Fibroblast of villous mesenchyme (primary cell): ENCODE measurements at places on chromosomes 6 and 20. TPM values are rescaled to one million over a fixed set of nuclear protein-coding genes. Genes with fewer than 3 reads are reported as not detected.
A peak's percentile ranks its signal among the peaks of the same experiment; 100 is the strongest.

GRCh38 chr6:40315060-40315459, 272.1 kb downstream of the LRFN2 start:
- DNase-seq: no peak

DNA sequence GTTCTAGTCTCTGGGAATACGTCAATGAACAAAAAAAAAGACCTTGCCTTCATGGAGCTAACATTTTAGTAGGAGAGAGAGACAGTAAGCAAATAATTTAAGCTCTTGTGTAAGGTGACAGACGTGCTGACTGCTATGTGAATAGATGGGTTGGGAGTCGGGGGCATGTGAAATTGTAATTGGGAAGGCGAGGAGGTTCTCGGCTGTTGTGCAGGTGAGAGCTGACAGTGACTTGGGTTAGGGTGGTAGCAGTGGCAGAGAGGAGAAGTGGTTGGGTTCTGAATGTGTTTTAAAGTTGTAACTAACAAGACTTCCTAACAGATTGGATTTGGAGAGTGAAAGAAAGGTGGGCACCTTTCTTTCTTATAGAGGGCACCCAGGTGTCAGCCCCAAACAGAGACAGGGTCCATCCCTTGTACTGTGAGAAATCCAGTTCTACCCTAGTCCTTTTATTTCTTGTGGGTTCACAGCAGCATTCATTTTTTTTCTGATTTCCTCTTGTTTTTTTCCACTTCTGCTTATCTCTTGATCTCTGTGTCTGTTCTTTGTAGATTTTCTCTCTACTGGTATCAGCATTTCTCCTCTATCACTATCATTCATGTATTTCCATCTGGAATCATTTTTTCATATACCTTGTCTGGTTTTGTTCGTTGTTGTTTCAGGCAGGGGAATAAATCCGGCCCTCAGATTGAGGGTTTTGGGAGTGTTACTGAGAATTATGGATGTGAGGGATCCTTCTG, 15.4 kb upstream of the MYLK2 start:
- no peak for DNase-seq

- DNase-seq: no peak
Measured at GRCh38 chr20:37657924-37658804, 35.7 kb upstream of the CTNNBL1 start.

DNA sequence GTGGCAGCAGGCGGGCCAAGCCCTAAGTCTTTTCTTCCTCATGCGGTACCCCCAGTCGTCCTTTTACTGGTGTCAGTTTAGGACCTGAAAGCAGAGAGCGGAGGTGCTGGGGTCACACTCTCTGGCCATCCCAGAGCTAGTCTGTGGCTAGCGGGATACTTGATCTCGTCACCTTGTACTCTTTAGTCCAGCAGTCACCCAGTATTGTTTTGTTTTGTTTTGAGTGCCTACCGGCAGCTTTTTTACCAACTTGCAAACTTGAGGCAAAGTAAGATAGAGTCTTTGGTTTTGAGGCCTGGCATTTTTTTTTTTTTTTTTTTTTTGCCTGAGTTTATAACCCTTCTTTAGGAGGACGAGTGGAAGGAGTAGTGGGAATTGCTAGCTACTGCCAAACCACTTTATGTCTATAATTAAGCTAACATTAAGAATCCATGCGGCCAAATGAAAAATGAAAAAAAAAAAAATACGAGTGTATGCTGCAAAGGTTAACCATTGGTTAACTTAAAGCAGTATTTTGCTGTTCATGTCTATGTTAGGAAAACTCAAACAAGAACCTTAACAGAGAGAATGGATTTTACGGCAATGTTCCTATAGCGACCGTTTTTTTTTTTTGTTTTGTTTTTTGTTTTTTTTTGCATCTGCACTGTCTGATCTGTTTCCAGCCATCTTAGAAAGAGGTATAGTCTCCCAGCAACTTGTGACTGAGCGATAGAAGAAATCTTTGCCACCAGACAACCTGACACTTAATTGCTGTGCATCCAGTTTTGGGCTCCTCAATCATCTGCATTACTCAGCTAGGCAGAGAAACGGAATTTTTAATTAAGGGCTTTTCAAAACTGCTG, 56.9 kb downstream of the FAM217A start:
- DNase-seq: no peak

DNA sequence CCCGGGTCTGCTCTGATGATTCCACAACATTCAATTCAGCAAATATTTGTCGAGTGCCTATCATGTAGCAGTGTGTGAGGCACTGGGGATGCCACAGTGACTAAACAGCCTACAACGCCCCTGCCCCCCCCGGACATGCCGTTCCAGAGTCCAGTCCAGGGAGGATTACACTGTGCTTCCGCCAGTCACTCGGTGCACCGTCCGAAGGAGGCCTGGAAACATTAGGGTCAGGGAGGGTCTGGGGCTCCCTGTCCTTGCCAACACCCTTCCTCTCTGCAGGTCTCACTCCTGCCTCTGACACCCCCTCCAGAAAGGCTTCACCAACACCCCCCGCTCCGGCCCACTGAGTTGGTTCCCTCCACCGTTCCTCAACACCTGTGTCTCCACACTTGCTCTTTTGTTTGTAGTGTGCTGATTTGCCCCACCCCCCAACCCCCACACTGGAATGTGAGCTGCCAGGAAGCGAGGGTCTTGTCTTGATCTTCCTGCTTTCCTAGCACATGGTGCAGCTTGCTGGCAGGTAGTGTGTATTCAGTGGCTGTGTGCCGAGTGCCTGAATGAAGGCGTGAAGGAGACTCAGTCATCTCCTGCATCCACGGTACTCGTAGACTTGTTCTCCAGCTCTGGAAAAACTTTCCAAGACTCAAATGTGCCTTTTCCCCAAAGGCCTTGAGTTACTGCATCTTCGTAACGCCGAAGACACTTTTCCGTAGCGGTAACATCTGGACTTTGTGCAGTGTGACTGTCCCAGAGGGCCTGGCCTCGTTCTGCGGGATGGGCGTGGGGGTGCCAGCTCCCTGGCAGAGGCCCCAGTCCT, 150.4 kb downstream of the ZDHHC14 start:
- no peak for DNase-seq

GRCh38 chr6:119479860-119480655, 130.5 kb upstream of the MAN1A1 start:
- peak; percentile 72 for DNase-seq

DNA sequence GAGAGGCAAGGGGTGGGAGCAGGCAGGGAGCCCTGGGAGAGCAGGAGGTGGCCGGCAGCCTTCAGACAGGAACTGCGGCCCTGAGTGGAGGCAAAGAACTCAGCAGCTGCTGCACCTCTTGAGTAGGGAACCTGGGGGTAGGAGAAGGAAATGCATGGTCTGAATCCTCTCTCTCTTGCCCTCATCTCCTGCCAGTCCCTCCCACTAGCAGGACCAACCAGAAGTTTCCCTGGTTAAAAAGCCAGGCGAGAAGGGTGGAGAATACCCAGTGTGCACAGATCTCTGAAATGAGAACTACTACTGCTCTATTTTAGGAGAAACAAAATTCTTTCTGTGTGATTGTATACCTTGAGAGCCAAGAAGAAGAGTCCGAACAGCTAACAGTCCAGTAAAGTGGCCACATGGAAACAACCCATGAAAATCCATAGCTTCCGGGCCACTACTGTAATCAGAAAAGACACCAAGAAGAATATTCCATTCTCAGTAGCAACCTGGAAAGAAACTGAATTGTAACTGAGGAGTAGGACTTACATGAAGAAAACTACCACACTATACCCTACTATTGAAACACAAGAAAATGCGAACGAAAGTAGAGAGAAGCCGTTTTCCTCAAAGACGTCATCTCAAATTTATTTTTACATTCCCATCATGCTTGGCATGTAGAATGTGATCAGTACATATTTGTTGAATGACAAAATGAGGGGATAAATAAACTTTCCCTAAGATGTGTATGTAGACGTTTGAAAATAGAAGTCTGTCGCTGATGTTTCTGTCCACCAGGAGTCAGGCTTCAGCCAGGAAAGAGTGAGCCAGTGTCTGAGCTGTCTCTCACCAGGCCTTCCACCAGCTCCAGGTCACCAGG, 25.6 kb downstream of the WRNIP1 start:
- DNase-seq: peak; percentile 83

GRCh38 chr6:137119196-137120104, 54.0 kb downstream of the IL22RA2 start:
- DNase-seq: no peak

The KCNK5 gene
- not detected in 2 replicates for total RNA-seq

DNA sequence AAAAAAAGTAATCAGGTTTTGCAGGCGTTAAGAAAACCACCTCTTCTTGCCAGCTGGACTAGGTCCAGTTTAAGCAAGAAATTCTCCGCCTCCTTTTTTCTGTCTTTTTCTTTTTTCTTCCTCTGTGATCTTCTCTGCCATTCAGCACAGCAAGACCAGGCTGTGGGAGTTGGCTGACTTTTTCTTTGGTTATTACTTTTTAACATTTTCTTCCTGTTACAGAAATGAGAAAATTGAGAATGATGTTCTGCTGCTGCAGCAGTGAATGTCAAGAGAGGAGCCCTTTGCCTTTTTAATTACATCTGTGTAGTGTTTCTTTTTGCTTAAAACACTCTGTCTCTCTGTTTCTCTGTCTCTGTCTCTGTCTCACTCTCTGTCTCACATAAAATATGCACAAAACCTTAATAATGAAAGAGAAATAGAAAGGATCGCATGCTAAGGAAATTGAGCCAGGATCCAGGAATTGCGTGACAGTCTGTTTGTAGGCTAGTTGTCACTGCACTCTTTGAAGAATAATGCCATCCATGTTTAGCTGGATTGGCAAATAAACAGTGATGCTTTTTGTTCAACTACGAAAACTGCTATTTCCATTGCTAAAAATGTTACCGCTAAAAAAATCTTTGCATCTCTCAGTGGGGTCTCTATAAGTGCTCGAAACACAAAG, 103.2 kb upstream of the SUPT3H start:
- DNase-seq: no peak

- no peak for DNase-seq
Measured at GRCh38 chr6:150156460-150156859, 13.6 kb downstream of the PPP1R14C start.

DNA sequence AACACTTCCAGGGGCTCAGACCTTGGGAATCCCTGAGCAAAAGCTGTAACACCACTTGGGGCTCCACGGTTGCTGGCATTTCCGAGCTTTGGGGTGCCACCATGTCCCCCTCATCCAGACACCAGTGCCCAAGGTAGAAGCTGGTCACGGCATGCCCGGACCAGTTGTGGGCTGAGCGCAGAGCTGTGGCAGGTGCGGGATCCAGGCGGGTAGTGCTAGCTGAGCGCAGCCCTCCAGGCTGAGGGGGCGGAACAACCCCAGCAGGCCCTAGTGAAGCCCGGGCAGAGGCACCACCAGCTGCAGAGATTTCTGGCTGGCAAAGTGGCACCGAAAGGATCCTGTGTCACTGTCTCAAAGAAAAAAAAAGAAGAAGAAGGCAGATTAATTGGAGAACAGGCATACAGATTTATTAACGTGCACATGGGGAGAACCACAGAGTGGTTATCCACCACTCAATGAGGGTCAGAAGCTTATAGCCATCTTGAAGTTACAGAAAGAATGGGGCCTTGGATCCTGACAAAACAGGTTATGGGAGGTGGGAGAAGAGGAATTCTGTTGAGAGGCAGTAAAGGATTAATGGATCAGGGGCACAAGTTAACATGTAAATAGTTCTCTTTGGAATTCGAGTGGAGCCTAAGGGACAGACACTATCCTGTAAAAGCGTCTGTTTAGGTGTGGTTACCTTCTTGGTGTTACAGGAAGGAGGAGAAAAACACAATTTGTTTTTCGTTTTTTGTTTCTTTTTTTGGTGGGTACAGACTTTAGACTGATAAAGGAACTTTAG, 107.5 kb downstream of the CD24 start:
- DNase-seq: no peak

DNA sequence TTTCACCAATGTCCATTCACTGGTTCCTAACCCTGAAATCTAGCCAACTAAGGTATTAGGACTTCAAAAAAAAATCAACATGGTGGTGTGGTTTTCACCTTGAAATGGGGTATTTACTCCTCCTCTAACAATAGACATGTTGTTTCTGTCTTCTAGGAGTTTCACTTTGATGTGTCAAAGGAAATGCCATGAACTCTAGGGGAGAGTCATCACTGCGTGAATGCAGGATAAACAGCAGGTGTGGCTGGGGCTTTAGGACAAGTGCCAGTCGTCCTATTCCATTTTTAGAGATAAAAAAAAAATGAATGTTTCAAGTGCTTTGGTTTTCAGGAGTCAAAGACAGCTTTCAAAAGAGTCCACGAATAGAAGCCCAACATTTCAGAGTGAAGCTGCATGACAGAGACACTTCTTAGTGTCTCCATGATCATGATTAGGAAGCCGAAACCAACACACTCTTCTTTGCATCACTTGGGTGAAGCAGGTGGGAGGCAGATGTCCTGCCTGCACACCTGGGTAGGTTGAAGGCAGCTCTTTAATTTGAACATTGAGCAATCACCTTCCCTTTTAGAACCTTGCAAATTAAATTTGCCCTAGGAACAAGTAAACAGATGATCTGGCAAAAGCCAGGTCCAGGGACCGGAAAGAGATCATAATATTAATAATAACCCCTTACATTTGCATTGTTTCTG, 328.5 kb upstream of the PRDM1 start:
- DNase-seq: no peak

- no peak for DNase-seq
Measured at GRCh38 chr6:134819863-134820800, 129.8 kb downstream of the ALDH8A1 start.

The GPR63 gene
- under 0.01 and 0.32 TPM in 2 replicates for total RNA-seq

GRCh38 chr6:137637121-137637520, 142.9 kb upstream of the OLIG3 start:
- DNase-seq: peak; percentile 96

- DNase-seq: no peak
Measured at GRCh38 chr6:158316022-158316421, 3.8 kb downstream of the TULP4 start.

DNA sequence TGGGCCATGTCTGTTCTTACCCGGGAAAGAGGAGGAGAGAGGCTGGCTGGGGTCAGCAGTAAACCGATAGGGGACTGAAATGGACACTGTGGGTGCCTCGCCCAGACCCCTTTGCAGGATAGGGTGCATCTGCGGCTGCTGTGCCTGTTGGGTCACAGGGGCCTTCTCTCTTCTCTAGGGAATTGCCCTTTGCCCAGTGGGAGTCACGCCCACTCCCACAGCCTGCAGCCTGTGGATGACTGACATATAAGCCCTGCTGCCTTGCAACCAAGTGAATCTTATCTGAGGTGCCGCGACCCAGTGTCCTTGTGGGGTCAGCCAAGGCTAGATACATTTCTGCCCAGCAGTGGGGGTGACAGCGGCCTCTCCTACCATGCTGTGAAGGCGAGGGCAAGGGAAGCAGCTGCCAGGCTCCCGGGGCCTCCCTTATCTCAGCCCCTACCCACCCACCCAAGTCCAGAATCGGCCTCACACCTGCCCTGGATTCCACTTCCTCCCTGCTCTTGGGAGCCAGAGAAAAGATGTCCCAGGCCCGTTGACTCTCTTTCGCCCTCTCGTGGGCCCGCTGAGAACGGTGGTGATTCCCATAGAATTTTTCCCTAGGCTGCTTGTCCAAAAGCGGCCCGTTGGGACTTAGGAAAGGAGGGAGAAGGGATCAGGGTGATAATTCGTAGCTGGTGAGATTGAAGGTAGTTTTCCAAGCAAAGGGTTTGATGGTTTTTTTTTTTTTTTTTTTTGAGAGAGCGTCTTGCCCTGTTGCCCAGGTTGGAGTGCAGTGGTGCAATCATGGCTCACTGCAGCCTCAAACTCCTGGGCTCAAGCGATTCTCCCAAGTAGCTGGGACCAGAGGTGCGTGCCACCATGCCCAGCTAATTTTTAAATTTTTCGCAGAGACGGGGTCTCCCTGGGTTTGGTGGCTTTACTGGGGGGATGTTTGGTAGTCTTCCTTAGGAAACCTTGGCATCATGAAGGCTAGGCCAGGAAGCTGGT, 76.4 kb upstream of the RNF24 start:
- DNase-seq: peak; percentile 54

The TFAP2A gene
- total RNA-seq: 2.6 and 13.8 TPM in 2 replicates

The PYGB gene
- total RNA-seq: 110 and 151 TPM in 2 replicates
